ENCODE measurements at places on chromosomes 4 and X.
A peak's percentile ranks its signal among the peaks of the same experiment; 100 is the strongest.

GRCh38 chr4:99749445-99750391 is 66.9 kb upstream of the DAPP1 start:
- no peak for DNase-seq

DNA sequence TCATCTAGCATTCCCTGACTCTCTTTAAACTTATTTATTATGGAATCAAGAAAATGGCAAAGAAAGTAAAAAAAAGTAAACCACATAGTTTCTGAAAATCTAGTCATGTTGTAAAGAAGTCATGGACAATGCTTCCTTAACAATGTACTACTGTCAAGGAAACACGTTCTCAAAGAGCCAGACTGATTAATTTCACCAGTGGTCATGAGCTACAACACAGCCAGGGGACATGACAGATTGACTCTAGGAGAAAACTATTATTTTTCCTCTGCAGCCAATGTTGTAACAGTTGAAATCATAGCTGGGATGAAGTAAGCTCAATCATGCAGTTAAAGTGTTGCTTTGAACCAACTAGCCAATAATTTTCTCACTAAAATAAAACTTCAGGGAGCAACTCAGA is 109.2 kb downstream of the MAPK10 start:
- no peak for DNase-seq

- no peak for DNase-seq
Observed at GRCh38 chrX:129785160-129785947, 5.6 kb downstream of the SASH3 start.

DNA sequence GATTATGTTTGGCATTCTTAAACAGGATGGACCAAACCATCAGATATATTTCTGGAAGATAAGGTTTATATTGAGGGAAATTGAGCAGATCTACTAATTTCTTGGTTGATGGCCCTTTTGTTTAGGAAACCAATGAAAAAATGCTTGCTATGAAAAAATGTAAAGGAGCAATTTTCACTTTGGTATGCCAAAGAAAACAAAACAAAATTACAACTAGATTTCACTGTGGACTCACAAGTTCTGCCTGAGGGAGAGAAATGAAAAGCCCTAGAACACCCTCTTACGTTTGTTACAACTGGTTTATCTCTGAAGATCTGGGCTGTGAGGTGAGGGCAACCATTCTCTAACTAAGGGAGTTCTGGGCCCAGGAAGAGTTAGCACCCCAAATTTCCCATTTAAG is 122.5 kb upstream of the IL15 start:
- DNase-seq: no peak

- no peak for DNase-seq
Observed at GRCh38 chrX:97563531-97564133, 679.9 kb downstream of the RPA4 start.

DNA sequence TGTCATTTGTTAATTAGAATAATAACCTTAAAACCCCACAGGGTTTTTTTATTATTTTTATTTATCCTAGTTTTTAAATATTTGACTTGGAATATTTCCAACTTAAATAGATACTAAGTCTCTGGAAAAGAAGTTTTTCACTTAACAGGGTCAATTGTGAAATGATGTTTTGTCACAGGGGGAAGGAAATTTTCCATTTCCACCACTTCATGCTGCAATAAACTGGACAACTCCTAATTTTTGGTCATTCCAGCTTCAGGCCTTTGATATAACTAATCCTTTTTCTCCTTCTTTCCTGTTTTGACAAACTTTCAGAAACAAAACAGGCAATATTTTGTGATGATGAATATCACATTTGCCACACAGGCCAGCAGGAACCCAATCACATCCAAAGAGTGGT is 45.3 kb downstream of the UGT2B10 start:
- no peak for DNase-seq

- no peak for DNase-seq
Observed at GRCh38 chr4:61468024-61468720, 268.0 kb downstream of the ADGRL3 start.

GRCh38 chrX:55006827-55007621 is 6.9 kb downstream of the APEX2 start:
- no peak for DNase-seq

GRCh38 chr4:48093991-48094416 is 40.0 kb downstream of the TXK start:
- DNase-seq: no peak

DNA sequence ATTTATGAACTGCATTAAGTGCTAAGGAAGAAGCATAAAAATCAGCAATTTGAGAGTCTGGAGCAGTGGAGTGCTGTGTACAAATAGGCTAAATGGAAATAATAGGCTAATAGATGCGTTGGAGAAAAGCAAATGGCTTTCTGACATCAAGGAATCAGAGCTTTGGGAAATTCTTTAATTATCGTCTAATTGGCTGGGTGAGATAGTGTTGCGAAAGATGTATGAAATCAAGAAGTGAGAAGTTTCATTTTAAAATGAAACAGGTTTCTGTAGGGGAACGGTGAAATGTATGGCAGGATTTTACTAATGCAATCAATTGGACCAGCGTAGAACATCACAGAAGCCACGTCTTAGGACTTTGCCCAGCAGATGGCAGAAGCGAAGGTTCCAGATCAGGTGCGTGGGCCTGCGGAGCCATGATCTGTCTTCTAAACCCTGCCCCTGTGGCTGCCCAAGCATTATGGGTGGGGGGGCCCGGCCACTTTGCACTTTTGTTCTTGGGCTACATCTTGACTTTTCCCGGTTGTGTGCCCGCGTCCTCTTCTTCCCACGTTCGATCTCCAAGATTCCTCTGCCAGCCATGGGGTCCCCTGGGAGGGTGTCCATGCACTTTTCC is 118.5 kb upstream of the SHISA3 start:
- DNase-seq: no peak

DNA sequence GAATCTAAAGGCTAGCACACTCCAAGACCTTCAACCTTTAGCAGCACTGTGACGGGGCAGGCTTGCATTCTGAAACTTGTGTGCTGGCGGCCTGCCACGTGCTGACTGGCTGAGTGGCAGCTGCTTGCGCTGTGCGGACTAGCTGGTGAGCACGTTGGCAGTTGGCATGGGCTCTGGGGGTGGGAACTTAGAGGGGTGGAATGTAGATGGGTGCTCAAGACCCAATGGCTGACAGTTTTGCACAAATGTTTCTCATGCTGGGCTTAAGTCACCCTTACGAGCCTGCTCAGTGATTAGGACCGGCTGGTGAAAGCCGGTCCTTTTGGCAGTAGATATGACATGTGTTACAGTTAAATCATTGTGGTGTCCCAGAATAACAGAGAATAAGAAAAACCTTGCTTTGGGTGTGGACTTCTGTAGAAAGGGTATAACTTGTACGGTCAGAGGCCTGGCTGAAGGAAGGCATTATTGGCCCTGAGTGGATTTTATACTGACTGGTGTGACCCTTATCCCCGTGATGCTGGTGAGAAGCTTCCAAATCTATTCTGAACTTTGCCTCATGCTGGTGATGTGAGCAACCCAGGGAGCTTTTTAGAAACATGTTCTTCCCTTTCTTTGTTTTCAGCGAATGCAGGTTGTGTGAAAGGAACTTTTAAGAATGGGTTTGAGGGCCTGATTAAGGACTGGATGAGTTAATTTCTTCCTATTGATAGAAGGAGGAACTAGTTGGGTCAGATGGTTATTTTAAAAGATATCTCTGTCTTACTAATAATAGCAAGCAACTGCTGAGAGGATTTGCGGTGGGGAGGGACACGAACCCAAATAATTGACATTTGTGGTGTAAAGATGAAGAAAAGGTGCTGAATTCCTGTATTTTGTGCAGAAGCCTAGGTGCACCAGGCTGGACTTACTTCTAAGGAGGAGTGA is 107.4 kb upstream of the SLC4A4 start:
- DNase-seq: no peak

- peak; percentile 52 for DNase-seq
Observed at GRCh38 chr4:140152013-140152703, 1.8 kb downstream of the MAML3 start.

GRCh38 chr4:114474188-114474800 is 124.3 kb upstream of the UGT8 start:
- no peak for DNase-seq

DNA sequence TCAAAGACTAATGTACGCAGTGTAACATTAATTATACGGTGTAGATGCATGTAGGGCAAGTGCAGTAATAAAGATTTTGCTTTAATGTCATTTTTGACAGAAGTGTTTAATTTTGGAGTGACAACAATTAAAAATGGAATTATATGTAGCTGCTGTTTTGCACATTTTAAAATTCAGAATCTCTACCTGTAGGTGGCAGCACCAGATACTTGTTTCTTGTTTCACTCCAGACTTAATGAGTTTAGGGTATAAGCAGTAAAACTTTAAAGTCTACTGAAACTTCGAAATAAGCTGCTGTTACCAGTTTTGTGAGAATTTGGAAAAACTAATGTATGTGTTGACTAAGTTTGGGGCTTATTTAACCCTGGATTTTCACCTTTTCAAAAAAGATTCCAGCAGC is 144.9 kb downstream of the POLA1 start:
- DNase-seq: no peak

GRCh38 chrX:40406330-40406859 is 174.4 kb upstream of the ATP6AP2 start:
- DNase-seq: no peak

DNA sequence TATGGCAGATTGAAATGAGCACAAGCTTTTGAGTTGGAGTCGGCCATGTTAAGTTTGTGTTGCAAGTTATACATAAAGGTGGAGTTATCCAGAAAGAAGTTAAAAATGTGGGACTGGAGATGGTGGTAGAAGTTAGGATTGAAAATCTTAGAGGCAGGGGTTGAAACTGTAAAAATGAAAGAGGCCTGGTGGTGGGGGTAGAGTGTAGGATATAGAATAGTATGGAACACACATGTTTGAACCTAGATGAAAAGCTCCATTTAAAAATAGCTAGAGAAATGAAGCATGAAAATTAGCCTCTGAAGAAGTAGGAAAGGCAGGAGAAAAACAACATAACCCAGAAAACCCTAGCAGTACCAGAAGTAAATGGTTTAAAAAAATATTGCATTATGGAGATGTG is 131.8 kb upstream of the ENPEP start:
- no peak for DNase-seq

DNA sequence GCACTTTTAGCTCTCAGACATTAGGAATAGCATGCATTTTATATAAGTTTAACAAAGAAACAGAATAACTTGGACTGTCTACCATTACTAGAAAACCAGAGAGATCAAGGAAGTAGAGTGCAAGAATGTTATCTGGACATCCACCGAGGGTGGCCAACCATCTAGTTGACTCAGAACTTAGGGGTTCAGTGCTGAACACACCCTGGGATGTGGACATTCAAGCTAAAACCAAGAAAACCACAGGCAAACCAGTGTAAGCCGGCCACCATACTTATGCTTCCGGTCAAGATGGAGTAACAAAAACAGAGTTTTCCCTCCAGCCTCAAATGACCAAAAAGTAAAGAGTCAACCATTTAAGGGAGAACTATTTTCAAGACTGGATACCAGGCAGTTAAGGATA is 181.4 kb upstream of the MXRA5 start:
- DNase-seq: no peak

DNA sequence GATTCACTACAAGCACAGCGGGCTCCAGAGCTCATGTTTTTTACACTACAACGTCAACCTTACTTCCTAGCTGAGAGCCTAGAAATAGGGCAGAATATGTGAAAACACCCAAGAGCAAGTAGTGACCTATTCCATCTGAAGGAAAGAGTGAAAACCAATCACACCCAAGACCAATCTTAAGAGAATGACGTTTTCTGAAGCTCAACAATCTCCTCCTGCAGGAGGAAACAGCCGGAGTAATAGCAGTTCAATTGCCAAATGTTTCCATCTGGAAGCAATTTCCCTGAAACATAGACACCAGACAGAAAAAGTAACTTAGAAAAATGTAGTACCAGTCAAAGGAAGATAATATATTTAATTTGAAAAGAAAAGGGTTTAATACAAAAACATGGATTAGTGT is 142.4 kb downstream of the ANXA5 start:
- no peak for DNase-seq

DNA sequence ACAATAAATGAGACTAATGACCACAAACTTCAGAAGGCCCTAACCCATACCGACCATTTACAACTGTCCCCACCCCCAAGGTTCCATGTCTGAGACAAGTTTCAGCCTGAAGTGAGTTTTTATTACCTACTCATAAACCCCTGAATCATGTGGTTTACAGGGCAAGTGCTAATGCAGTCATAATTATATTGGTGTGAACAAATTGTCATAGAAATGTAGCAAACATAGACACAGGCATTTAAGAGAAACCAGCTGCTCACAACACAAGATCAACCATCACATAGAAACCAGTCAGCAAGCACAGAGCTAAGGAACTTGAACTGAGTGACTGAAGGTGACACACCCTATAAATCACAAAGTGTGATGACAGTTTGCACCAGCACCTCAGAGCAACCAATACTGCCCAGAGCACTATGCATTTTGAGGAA is 173.8 kb upstream of the MID1 start:
- DNase-seq: no peak

GRCh38 chr4:173121076-173121561 is 47.5 kb upstream of the GALNT7 start:
- DNase-seq: no peak

GRCh38 chrX:66489339-66489738 is 149.5 kb downstream of the EDA2R start:
- DNase-seq: no peak

DNA sequence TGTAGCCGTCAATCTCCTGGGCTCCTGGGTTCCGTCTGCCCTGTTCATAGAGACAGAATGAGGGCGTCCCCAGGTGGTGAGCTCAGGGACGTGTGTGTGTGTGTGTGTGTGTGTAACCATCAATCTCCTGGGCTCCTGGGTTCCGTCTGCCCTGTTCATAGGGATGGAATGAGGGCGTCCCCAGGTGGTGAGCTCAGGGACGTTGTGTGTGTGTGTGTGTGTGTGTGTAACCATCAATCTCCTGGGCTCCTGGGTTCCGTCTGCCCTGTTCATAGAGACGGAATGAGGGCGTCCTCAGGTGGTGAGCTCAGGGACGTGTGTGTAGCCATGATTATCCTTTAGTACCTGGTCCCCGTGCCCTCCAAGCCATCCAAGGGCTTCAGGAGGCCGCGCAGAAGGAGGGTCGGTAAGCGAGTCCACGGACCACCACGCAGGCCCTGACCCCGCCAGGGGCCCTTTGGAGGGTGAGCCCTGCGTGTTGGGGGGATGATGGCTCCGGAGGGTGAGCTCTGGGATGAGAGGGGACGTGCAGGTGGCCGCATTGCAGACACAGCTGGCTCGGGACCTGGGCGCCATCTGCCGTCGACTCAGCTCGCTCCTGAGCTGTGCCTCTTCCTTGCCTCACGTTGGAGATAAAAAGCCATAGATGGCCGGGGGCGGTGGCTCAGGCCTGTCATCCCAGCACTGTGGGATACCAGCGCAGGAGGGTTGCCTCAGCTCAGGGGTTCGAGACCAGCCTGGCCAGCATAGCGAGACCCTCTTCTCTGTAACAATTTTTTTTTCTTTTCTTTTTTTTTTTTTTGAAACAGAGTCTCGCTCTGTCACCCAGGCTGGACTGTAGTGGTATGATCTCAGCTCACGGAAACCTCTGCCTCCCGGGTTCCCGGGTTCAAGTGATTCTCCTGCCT is 5.4 kb upstream of the GTPBP6 start:
- DNase-seq: no peak

DNA sequence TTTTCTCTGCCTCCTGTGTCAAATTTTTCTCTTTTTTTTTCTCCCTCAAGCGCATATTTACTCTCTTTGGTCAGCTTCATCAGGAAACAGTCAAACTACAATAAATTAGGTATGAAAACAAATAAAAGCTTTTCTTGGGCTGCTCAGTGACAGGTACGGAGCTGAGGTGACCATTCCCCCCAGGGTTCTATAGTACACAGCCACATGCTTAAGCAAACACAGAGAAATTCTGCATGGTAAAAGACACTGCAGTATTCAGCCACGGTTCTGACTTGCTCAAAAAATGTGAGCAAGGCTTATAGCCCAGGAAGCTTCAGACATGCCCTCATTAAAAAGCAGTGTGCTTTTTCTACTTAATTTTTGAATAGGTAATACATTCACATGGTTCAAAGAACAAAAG is 138.5 kb downstream of the GRIA3 start:
- DNase-seq: no peak
